Stimulated activated CD4-positive, alpha-beta T cell treated with anti-CD3 and anti-CD28 coated beads, Interleukin-4, amount 100 ng/mL, for 1 hour (primary cell): ENCODE measurements at places on chromosomes 16 and 17.

- DNase-seq = no peak
Observed at GRCh38 chr17:31695456-31696090, 163.5 kb downstream of the COPRS start.

DNA sequence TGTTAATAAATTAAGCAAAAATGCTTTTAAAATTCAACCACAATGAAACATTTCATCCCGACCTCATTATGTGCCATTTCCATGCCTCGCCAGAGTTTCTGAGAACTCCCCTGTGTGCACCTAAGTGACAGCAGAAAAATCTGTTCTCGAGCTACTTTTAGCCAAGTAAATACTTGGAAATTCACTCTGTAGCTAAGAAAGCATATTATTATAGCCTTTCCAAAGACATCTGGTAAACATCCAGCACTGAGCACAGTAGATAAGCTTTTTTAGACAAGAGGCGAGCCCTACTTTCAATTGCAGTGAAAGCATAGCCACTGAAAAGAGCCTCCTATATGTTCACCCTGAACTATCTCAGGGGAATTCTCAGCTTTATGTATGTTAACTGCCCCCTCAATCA is 242.8 kb upstream of the PSMD7 start:
- DNase-seq = no peak

DNA sequence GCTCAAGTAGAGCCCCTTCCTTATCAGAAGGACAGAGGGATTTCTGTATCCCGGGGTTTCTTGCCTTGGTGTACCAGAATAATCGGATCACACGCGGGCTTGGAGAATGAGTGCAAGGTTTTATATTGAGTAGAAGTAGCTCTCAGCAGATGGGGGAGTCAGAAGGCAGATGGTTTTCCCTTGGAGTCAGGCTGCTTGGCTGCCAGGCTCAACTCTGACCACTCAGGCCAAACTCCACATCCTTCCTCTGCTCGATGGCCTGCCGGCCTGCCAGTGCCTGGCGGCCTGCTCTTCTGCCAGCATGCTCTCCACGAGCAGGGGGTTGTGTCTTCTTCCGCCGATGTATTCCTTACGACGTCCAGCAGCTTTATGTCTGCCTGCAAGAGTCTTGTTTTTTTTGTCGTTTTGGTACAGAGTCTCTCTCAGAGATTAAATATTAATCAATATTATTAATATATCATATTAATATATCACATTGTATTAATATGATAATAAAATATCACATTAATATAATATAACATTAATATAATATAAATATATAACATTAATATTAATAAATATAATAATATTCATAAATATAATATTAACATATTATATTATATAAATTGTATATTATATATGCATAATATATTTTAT is 229.2 kb upstream of the WSCD1 start:
- no peak for DNase-seq

DNA sequence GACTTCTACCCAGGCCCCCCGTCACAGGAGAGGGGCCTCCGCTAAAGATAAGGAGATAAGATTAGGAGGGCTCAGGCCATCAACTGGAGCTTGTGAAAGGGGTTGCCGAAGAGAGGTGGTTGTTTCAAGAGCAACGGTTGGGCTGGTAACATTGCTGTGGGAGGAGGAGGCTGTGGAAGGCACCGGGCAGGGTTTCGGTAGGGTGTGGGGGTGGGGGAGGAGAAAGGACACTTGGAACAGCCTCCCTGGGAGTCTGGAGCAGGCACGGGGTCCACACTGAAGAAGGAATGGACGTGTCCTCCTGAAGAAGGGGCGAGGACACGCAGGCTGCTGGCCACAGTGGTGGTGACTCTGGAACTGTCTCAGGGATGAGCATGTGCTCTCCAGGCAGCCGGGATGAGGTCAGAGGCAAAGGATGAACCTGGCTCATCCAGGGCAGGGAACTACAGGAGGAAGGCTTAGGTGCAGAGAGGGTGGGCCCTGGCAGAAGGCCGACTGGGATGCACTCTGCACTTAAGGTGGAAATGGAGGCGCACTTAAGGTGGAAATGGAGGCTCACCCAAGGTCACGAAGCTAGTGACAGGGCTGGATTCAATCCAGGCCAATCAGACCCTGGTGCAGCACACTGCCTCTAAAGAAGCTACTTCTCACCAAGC is 1.2 kb upstream of the EPX start:
- no peak for DNase-seq

GRCh38 chr16:67773099-67773498 is 33.3 kb downstream of the RANBP10 start:
- DNase-seq = no peak

DNA sequence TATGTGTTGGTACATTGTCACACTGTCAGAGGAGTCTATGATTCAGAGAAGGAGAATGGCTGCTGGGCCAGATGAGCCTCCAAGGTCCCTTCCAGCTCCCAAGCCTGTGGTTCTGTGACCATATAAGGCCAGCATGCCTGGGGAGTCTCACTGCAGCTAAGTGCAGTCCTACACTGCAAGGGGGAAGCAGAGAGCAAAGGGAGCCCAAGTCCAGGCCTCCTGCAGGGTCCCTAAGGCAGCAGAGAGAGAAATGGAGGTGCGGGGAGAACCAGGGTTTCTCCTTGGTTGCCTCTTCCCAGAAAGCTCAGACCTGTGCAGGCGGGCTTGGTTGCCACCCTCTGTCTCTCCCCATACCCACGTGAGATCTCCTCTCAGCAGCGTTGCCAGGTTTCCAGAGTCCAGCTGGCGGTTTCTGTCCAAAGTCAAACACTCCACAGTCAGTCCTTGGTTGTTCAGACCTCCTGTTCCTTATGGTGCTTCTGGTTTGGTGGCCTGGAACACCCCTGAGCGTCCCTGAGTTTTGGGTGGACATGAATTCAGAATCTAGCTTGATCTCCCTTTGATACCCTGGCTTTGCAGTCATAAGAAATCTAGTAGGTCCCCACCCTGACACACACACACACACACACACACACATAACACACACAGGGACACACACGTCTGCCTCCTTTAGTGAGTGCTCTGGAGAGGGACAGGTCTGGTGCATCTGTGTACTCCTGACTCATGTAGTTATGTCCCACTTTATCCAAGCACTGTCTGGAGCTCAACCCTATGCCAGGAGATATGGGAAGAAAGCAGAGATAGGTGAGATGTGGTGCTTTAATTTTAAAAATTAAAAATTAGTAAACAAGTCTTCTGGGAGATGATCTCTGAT is 78.8 kb downstream of the GNAO1 start:
- DNase-seq = no peak

- DNase-seq = no peak
Observed at GRCh38 chr16:68529608-68529930, 9.5 kb upstream of the ZFP90 start.

GRCh38 chr16:85637808-85638647 is 24.9 kb downstream of the GSE1 start:
- no peak for DNase-seq

GRCh38 chr16:75861311-75862097 is 135.2 kb upstream of the CPHXL start:
- no peak for DNase-seq

GRCh38 chr17:74728033-74728701 is 8.9 kb upstream of the RAB37 start:
- DNase-seq = no peak

GRCh38 chr17:41403404-41404023 is 6.1 kb upstream of the KRT31 start:
- DNase-seq = no peak

- no peak for DNase-seq
Observed at GRCh38 chr16:270381-271255, 5.1 kb downstream of the RGS11 start.

DNA sequence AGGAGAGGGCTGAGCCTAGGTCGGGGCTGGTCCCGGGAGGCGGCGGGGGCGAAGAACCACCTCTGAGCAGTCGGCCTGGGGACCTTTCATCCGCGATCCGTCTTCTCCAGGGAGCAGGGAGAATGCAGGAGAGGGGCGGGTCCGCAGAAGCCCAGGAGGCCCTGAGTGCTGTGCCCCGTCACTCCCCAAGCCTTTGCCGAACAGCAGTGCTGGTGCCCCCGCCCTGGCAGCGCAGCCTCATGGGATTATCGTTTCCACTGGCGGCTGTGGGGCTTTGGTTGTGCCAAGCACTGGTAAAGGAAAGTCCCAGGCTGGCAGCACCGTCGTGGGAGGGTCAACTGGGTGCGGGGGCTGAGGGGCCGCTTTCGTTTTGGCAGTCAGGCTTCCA is 631 bp downstream of the TBL3 start:
- DNase-seq = no peak

GRCh38 chr16:56349086-56349415 is 76.3 kb downstream of the AMFR start:
- DNase-seq = no peak

GRCh38 chr16:27455700-27456099 is 53.7 kb downstream of the IL21R start:
- DNase-seq = no peak

DNA sequence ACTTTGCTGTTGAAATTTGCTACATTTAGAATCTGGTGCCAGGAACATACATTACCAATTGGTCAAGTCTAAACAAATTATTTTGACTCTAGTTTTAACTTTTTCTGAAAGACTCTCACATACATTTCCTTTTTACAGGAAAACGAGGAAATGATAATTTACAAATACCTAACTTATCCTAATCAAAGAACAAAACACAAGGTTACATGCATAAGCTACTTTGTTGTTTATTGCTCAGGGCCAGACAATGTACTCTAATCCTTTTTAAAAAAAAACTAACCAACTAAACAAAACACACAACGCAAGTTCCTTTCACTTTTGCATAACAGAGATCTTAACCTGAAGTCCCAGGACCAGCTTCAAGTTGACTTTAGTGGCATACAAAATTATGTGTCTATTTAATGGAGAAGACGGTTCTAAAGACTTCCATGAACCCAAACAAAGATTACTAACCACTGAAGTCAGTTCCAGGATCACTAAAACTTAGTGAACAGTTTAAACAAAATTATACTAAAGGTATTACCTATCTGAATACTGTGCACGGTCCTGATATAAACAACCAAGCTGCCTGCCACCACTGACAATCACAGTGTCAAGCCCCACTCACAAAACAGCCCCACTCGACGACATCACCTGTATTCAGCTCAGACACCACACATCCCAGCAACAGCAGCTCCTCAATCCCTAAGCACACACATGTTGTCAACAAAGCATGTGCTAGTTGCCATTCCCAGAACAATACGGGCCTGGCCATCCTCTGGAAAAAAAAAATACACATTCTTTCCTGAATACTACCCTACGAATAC is 1.9 kb downstream of the ZNF652 start:
- no peak for DNase-seq

GRCh38 chr17:17729620-17730249 is 48.5 kb downstream of the RAI1 start:
- peak; percentile 58 for DNase-seq

DNA sequence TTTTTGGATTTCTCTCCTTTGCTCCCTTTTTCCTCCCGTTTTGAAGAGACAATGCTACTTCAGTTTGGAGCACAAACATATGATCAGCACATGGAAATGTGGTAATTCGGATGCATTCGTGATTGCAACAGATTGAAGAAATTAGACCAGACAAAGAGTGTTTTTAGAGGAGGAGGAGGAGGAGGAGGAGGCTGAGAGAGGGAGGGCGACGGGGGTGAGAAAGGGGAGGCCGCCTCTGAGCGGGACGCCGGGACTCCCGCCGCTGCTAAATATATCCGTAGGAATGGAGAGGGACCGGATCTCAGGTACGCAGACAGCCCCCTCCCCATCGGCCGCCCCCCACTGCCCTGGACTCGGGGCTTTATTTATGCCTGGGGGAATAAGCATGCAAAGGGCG is 179.3 kb downstream of the SEC14L1 start:
- DNase-seq = no peak

DNA sequence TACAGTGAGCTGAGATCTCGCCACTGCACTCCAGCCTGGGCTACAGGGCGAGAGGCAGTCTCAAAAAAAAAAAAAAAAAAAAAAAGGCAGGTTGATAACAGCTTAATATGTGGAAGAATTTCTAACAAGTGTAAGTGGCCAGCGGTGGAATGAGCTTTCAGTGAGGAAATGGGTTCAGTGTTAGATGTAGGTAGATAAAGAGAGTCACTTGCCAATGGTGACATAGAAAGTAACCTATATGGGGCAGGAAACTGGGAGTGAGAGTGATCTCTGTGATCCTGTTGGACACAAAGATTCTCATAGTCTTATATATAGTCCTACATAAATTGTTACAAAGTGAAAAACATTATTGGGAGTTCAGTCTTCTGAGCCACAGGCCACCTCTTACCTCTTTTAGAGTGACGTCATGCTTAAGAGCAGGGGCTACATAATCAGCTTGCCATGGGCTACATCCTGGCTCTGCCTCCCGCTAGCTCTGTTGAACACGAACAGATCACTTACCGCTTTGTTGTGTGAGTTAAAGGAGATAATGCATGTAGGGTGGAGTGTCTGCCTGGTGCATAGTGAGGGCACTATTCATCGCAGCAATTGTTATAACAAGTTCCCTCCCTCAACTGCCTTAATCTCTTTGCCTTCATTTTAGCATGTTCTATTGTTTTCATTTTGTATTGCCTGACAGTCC is 110.2 kb upstream of the ELAC2 start:
- DNase-seq = no peak

GRCh38 chr16:47886631-47887415 is 269.0 kb downstream of the ABCC12 start:
- DNase-seq = no peak

GRCh38 chr17:15238057-15238456 is 27.1 kb downstream of the PMP22 start:
- no peak for DNase-seq

DNA sequence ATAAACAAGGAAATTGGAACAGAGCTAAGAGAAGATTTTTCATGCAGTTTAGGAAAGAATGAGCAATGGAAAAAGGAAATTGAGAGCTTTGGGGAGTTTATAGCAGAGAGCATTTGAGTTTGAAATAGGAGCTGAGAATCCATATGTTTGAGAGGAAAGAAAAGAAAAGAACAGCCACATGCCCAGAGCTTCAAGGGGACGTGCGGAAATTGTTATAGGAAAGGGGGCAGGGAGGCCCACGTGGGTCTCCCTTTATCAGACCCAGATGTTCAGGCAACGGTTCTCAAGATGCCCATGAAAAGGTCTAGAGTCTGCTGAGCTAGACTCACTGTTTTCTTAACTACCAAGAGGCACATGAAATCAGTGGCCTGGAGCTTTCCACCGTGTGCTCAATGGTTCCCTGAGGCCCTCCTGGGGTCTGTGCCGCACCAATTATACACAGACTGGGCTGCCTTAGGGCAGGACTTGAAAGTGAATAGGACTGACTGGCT is 31.2 kb downstream of the CHD9 start:
- DNase-seq = no peak

- peak; percentile 40 for DNase-seq
Observed at GRCh38 chr17:8015957-8016631, 13.7 kb downstream of the GUCY2D start.

DNA sequence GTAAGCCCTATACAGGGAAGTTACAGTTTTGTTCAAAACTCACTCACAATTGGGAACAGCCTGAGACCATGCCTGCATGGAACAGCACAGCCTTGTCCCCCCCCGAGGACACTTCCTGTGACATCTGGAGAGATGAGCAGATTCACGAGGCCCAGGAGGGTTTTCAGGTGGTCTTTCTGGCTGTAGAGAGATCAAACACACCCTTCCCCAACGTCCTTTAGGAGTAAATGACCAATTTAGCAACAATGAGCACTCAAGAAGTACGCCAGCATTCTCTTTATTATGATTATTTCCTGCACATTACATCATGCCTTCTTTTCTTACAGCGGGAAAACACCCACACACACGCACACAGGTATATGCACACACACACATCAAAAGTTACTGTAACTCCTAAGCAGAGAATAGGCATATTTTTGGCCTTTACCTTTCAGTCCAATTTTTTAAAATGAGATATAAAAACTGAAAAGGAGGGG is 39.0 kb downstream of the ADCY9 start:
- no peak for DNase-seq
